Trophoblast cell (in vitro differentiated cells and primary cell): ENCODE measurements at places on chromosomes 7 and 10.

- DNase-seq: no peak
These were observed 146.3 kb upstream of the SP8 start for GRCh38 chr7:20932785-20933527.

DNA sequence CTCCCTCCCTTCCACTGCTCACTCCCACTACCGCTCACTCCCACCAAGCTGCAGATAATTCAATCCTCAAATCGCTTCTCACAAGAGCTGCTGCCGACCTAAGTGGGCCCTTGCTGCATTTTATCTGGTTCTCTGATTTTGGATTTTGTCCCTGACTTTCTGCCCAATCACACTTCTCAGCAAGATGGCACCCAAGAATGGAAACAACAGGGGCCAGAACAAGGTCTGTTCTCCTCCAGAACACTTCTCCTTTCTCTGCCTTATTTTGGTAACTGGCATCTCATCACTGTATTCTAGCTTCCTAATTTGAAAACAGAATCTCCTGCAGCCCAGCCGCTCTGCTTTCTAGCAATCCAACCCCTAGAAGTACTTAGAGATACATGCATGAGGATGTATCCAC lies 172.8 kb downstream of the GRID1 start:
- no peak for DNase-seq

DNA sequence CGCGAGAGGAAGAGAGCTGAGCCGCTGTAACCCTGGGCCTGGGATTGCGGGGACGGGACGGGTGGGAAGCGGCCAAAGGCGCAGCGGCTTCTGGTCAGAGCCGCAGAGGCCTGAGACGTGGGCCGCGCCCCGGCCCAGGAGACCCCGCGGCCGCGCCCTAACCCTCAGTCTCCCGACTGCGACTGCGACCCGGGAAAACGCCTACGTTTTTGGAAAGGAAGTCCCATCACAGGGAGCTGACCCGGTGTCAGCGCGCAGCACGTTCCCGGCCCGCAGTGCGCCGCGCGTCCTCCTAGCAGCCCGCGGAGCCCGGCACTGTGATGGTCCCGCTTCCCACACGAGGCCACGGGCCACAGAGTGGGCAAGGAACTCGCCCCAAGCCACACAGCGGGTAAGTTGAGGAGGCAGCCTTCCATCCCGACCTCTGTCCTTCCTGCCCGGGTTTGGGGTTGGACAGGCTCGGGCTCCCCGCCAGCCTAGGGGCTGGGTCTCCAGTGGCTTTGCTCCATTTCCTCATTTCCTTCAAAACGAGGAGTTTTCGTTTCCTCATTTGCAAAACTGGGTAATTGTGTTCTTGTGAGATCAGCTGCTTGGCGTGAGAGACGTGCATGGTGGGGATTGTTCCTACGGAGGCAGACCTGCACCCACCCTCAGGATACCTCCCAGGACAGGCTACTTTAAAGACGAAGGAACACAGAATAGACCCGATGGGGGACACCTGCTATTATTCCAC lies 1.2 kb downstream of the GPNMB start:
- DNase-seq: no peak

DNA sequence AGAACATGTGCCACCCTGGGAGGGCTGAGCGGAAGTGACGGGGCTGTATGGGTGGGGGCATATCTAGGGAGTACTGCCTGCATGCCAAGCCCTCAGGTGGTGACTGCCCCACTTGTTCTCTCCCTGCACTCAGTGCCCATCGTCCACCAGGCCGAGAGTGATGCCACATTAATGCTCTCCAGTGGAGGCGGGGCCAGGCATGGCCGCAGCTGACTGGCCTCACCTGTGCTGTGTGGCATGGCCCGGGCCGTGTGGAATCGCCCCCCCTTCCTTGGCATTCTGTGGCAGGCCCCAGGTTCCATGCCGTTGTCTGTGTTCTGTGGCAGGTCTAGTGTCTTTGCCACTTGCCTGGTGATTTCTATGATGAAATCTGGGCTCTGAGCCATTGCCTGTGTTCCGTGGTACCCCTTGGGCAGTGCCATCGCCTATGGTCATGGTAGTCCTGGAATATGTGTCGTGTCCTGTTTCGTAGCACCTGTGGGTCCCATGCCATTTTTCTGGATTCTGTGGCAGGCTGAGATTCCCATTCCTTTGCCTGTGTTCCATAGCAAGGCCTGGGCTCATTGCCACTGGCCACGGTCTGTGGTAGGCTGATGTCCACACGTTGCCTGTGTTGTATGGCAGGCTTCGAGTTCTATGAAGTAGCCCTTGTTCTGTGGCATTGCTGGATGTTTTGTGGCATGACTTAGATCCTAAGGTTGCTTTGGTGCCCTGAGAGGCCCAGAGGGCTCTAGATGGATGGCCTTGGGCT lies 8.9 kb downstream of the FLNC start:
- no peak for DNase-seq

- peak; percentile 33 for DNase-seq
These were observed 567.2 kb downstream of the SUGCT start for GRCh38 chr7:40701836-40702551.

GRCh38 chr10:93542358-93542791 lies 24.1 kb upstream of the FFAR4 start:
- DNase-seq: no peak

GRCh38 chr7:6376820-6377219 lies 70.9 kb downstream of the DAGLB start:
- DNase-seq: no peak

- DNase-seq: peak; percentile 43
These were observed 51.4 kb upstream of the PFKFB3 start for GRCh38 chr10:6151087-6151977.

DNA sequence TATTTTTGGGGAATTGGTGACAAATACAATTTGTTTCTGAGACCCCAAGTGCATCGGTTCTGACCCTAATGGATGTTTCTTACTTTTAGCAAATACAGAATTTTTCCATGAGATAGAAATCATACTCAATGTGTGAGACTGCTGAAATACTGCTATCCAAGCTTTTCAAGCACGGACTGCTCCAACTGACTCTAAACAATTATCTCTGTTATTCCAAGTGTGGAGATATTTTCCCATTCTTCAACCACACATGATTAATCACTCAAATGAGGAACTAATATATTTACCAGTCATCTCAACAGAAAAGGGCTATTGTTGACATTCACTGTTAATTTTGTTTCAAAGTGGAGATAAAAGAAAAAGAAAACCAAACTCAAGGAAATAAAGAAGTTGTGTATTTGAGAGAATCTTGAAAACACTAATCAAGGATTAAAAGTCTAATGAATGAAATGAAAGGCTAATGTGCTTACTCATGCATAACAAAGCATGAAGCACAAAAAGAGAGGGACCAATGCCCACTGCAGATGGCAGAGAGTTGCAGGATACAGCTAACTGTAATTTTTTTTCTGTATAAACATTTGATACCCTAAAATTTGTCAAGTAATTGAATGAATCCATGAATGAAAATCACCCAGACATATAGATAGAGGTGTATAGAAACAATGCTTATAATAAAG lies 423.6 kb downstream of the DGKB start:
- no peak for DNase-seq

DNA sequence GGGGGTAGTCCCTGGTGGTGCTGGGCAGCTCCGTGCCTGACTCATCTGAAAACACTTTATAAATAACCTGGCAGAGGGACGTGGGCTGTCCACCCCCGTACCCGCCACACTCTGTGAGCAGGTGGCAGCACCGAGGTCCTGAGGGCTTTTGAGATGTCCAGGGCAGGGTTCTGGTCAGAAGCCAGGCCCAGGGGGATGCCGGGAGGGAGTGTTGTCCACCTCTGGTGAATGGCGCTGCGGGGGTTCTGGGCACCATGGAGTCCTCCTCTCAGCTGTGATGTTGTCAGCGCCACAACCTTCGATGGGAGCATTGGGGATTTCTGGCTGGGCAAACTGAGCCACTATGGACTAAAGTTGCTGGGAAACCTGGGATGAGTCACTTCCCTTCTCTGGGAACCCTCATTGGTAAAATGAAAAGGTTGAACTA lies 27.4 kb upstream of the GOLGA7B start:
- DNase-seq: no peak

- no peak for DNase-seq
These were observed 204.7 kb upstream of the HDAC9 start for GRCh38 chr7:18290865-18291264.

DNA sequence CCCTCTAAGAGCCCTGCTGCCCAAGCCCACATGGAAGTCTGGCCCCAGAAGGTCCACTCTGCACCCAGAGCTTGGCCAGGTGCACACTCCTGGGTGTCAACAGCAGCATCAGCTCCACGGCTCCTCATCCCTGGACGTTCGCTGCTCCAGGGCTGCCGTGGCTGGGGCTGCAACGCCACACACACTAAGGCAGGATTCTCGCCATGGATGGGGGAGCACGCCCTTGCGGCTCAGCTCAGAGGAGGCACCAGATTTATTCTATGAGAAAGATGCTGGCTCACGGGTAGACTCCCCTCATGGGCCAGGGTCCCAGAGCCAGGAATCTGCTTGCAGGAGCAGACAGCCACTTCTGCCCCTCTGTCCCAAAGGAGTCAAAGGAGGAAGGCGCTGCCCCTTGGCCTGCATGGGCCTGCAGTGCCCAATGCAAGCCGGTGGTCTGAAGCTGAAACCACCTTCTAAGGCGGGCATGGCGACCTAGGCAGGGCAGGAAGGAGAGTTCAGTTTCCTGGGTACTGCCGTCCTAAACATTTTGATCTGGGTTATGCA lies 42.1 kb downstream of the CFAP46 start:
- no peak for DNase-seq

DNA sequence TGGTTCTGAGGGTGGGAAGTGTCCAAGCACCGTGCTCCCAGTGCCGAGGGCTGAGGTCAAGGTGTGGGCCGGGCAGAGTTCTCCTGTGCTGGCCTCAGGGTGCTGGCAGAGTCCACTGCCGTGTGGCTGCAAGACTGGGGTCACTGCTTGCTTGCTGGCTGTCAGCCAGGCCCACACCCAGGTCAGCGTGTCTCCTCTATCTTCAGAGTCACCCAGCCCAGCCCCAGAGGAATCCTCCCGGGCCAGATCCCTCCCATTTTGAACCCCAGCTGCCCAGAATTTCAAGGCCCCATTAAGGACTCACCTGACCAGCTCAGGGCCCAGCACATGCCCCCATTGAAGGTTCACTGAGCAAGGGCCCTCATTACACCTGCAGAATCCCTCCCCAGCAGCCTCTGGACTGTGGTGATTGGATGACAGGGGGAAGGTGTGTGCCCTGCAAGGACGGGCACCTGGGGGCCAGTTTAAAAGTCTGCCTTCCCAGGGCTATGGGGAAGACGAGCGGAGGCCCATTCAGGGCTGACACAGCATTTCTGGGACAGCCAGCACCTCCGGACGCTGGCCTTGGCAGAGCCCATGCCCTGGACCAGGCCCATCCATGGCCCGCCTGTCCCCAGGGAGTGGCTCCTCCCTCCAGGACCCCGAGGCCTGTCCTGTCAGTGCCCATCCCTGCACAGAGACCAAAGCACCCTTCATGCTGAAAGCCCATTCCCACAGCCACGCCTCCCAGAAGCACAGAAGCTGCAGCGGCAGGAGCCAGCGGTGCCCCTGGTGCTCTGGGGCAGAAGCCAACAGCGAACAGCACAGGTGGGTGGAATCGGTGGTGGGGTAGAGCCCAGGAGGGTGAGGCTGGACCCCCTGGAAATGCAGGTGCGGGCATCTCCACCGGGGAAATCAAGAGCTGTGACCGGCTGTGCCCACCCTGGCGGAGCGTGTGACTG lies 45.1 kb upstream of the PPP2R2D start:
- DNase-seq: no peak

DNA sequence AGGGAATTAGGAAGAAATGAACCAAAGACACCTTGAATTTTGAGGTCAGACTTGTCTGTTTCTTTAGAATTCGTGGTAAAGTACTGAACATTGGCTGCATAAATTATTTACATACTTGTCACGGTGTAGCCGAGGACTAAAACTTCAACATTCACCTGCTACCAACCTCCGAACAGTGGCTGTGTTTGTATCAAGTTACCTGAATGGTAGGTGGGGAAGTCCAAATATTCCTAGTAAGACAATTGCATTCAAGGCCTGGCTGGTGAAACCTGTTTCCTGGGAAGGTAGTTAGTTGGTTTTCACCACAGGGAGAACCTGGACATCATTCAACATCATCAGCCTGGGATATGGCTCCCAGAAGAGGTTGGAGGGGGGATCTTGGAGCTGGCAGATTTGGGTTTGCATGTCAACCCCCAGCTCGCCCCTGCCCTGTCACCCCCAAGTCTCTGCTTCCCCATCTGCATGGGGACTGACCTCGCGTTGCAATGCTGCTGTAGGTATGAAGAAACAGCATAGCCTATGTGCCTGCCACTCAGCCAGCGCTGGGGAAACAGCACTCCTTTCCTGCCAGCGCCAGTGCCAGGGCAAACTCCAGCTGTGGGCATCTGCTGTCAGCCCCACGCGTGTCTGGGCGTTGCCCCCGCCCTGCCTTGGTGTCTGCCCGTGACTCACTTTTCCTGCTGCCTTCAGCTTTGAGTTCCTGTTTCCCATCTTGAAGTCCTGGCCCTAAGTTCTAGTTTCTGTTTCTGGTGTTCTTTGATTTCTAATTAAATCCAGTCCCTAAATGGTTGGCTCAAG lies 12.7 kb upstream of the LARP4B start:
- DNase-seq: peak; percentile 36
